ENCODE measurements at places on chromosomes 5 and 9.

DNA sequence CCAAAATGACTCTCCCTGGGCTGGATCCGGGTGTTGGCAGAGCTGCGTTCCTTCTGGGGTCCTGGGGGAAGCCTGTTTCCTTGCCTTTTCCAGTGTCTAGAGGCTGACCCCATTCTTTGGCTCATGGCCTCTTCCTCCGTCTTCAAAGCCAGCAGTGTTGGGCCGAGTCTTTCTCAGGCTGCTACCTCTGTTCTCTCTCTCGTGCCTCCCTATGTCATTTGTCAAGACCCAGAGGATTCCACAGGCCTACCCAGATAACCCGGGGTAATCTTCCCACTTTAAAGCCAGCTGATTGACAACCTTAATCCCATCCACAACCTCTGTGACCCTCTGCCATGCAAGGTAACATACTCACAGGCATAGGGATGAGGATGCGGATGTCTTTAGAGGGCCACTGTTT lies 55.0 kb upstream of the KCNMB1 start:
- DNase-seq = no peak

DNA sequence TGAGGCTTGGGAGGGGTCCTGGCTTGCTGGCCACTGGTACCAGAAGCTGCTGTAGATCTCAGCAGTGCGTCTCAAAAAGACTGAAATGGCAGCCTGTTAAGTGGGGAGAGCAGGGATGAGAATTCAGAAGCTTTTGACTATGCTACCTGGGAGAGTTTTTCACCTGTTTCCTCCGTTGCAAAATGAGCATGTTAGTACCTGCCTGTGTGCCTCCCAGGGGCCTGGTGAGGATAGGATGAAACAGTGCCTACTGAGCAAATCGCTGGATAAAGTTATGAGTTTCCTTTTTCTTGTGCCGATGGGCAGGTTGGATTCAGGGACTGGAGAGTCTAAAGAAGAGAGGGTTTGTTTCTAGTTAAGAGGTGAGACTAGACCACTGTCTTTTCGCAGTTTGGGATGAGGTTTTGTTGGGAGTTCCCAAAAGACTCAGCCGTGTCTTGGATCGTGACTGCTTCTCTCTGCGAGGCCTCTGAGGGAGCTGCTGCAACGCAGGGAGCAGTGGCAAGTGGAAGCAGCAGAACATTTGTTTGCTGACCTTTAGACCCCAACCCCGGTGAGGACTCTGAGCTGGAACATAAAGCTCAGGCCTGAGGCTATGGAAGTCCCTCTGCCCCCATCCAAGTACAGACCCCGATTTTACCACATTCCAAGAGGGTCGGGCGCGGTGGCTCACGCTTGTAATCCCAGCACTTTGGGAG lies 1.4 kb downstream of the RALGPS1 start:
- no peak for DNase-seq

DNA sequence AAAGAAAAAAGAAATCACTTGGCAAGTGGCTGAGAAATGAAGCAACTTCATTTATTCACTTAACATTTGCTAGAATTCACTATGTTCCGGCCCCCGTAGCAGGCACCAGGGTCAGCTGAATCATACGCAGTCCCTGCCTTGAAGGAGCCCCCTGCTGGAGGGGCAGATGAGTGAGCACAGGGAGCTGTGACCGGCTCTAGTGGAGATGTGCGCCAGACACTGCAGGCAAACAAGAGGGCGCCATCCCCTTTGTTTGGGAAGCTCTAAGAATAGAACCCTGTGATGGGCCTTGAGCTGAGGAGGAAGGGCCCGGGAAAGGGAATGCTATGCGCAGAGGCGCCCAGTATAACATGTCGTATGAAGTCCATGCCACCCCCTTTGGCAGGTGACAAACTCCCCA lies 20.2 kb upstream of the RPL26L1 start:
- no peak for DNase-seq

DNA sequence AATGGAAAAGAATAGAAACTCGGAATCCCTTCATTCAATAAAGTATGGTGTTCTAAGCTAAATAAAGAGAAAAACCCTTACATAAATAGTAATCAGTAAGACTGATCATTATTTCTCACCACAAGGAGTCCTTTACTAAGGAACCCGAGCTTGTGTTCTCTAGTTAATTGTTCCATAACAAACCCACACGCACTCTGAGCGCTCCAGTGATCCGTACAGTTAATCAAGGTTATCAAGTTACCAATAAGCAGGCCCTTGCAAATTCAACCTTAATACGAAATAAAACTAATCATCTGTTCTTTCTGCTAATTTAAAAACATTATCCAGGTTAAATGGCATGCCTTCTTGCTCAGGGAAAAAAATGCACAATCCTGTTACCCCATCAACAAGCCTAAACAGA lies 224.4 kb downstream of the FRMD3 start:
- no peak for DNase-seq

GRCh38 chr5:55868846-55869245 lies 17.7 kb downstream of the IL31RA start:
- DNase-seq = peak; percentile 49

- no peak for DNase-seq
These were observed 9.3 kb upstream of the PFDN1 start for GRCh38 chr5:140312067-140312790.

- DNase-seq = no peak
These were observed 327.0 kb downstream of the IZUMO3 start for GRCh38 chr9:24218656-24219055.

DNA sequence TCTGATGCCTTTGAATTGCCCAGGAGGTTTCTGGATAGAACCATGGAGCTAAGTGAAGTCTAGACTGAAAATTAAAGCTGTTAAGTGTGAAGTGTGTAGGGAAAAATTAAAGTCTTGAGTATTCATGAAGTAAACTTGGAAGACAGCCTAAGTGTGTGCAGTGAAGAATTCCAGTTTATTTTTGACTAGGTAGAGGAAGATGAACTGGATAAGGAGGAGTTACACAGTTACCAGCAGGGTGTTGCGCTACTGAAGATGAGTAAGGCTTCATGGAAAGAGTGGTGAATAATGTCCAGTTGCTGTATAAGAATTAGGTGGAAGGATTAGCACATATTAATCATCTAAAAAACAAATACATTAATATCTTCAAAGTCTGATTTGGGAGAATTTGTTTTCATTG lies 5.7 kb upstream of the CHD1 start:
- DNase-seq = no peak

- DNase-seq = no peak
These were observed 229.4 kb downstream of the CDK5RAP2 start for GRCh38 chr9:120350596-120350995.

GRCh38 chr9:13756943-13757342 lies 477.5 kb upstream of the MPDZ start:
- DNase-seq = no peak

GRCh38 chr5:22541037-22541436 lies 312.1 kb downstream of the CDH12 start:
- no peak for DNase-seq

- DNase-seq = no peak
These were observed 283.0 kb upstream of the PCSK5 start for GRCh38 chr9:75607521-75607920.

DNA sequence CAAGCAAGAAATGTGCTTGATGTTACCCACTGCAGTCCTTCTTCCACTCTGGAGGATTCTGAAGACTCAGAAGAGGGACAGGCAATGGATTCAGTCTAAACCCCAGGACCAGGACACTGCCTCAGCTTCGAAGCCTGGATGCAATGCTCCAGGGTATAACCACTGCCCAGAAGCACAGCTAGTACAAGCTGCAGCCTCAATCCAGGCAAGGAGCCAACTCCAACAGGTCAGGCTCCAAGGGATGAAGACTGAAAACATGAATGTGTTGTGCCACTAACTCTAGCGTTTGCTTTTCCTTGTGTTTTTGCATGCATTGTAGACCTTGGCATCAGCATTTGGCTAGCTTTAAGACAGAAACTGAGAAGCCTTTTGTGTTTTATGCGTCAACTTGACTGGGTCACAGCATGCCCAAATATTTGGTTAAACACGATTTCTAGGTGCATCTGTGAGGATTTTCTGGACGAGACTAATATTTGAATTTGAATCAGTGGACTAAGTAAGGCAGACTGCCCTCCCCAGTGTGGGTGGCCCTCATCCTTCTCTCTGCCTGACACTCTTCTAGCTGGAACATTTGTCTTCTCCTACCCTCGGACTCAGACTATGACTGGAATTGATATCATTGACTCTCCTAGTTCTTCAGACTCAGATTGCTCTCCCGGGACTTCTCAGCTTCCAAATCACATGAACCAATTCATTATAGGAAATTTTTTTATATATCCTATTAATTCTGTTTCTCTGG lies 20.5 kb upstream of the GPX3 start:
- DNase-seq = no peak

- DNase-seq = no peak
These were observed 69.9 kb upstream of the OR2K2 start for GRCh38 chr9:111399772-111400563.
